Activated CD8-positive, alpha-beta memory T cell treated with anti-CD3 and anti-CD28 coated beads, Interleukin-2, amount 10 ng/mL, durations not matched to agents 7 days and 5 days (primary cell): ENCODE measurements at places on chromosomes 13 and 19. TPM values are rescaled to one million over a fixed set of nuclear protein-coding genes. Genes with fewer than 3 reads are reported as not detected.

GRCh38 chr13:101660711-101661110 is 208.2 kb downstream of the ITGBL1 start:
- DNase-seq = no peak

DNA sequence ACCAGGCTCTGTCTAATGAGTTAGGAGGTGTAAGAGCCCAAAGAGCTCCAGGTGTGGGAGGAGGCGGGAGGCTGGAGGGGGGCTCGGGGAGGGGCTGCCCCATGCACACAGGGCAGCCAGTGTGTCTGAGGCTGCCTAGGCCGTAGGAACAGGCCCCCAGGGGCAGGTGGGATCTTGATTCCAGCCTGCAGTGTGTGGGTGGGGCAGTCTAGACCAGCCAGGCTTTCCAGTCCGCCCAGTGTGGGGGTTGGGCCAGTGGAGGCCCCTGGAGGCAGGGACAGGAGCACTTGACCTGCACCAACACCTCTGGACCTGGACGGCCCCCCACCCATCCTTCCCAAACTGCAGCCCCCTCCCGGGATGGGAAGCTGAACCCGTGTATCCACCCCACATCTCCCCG is 5.4 kb upstream of the CAMSAP3 start:
- no peak for DNase-seq

DNA sequence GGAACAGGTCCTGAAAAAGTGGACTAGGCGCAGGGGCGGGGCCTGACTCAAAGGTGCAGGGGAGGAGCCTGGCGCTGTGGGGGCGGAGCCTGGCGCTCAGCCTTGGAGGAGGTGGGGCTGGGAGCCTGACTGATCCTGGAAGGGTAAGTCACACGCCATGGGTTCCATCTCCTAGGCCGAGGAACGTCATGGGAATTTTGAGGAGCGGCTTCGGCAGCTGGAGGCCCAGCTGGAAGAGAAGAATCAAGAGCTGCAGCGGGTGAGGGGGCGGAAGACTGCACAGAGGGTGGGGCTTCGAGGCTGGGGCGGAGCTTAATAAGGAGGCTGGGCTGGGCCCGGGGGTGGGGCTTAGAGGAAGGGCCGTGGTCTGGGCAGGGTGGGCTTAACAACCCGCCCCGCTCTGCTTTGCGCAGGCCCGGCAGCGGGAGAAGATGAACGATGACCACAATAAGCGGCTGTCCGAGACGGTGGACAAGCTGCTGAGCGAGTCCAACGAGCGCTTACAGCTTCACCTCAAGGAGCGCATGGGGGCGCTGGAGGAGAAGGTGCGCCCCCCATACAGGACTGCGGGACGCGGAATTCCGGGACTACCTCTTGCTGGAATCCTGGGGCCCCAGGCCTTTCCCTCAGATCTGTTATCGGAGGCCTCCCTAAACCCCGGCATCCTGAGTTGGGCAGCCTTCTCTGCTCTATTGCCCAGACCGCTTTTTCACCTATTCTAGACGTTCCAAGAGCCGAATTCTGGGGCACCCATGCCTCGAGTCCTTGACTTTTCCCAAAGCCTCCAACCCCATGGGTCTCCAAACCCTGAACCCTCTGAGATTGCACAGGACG is 14.5 kb downstream of the PPFIA3 start:
- peak; percentile 66 for DNase-seq

- no peak for DNase-seq
Observed at GRCh38 chr13:20654156-20654555, 49.3 kb upstream of the IL17D start.

ZNF17 gene
- total RNA-seq = 14.6 TPM

DNA sequence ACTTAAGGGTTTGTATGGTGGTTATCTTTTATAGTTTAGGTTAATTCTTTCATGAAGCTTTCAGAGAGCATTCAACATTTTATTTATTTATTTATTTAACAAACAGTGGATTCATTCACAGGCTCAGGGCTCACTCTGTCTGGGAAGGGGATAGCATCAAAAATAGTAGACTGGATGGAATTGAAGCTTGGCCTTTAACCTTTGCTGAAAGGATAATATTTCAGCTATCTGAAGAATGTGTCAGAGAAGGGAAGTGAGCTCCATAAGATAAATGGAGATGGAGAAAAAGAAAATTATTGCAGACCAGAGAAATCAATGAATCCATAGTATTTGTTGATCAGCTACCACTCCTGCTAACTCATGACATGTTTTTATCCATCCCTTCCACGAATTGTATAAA is 305.6 kb downstream of the COG6 start:
- no peak for DNase-seq

DNA sequence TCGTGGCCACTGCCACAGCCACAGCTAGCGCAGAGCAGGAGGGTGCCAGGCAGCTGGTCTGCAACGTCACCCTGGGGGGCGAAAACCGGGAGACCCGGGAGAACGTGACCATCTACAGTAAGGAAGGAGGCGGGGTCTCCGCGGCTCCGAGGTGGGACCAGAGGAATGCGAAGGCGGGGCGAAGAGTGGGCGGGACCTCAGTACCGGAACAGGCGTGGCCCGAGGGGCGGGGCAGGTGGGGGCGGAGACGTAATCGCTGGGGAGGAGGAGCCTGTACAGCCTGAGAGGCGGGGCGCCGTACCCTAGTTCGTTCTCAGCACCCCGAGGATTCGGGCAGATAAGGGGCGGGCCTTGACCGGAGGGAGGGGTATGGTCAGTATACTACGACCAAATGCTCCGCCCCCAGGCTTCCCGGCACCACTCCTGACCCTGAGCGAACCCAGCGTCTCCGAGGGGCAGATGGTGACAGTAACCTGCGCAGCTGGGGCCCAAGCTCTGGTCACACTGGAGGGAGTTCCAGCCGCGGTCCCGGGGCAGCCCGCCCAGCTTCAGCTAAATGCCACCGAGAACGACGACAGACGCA is 2.5 kb downstream of the ICAM5 start:
- DNase-seq = peak; percentile 87

CLDN10 gene
- not detected for total RNA-seq

GRCh38 chr19:35041548-35042055 is at the start of gene HPN:
Gene HPN, plus strand, starts transcription at chr19:35041721. Its CDS starts 786 bp downstream, at chr19:35042507.
- no peak for DNase-seq

LRRC63 gene
- 1.5 TPM for total RNA-seq

TEX101 gene
- not detected for total RNA-seq

FSTL3 gene
- 2.2 TPM for total RNA-seq

- no peak for DNase-seq
Observed at GRCh38 chr19:2625434-2625833, 77.1 kb downstream of the GNG7 start.

- no peak for DNase-seq
Observed at GRCh38 chr13:78601874-78602560, 1.3 kb downstream of the POU4F1 start.

DNA sequence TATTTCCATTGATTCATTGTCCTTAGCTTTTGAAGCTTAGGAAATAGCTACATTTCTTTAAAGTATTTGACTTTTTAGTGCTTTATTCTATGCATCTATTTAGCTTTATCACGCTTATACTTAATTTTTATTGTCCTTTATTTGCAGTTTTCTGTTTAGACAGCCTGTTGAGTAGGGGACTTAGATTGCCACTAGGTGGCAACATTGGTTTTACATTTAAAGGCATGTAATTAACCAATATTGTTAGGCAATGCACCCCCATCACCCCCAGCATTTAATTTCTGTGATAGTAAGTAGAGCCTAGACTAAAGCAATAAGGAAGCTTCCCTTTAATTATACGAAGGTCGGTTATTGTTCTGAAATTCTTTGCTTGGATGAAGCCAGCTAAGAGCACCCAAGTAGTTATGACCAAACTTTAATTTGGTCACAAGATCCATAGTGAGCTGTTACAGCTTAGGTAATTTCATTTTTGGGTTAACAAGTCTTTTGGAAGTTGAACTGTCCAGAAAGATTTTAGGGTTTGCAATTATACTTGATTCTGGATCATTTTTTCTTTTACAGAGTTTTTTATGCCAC is 36.5 kb downstream of the B3GLCT start:
- no peak for DNase-seq

TINCR gene
- 0.79 TPM for total RNA-seq

GRCh38 chr13:44715287-44716230 is 139.4 kb upstream of the TSC22D1 start:
- no peak for DNase-seq

DNA sequence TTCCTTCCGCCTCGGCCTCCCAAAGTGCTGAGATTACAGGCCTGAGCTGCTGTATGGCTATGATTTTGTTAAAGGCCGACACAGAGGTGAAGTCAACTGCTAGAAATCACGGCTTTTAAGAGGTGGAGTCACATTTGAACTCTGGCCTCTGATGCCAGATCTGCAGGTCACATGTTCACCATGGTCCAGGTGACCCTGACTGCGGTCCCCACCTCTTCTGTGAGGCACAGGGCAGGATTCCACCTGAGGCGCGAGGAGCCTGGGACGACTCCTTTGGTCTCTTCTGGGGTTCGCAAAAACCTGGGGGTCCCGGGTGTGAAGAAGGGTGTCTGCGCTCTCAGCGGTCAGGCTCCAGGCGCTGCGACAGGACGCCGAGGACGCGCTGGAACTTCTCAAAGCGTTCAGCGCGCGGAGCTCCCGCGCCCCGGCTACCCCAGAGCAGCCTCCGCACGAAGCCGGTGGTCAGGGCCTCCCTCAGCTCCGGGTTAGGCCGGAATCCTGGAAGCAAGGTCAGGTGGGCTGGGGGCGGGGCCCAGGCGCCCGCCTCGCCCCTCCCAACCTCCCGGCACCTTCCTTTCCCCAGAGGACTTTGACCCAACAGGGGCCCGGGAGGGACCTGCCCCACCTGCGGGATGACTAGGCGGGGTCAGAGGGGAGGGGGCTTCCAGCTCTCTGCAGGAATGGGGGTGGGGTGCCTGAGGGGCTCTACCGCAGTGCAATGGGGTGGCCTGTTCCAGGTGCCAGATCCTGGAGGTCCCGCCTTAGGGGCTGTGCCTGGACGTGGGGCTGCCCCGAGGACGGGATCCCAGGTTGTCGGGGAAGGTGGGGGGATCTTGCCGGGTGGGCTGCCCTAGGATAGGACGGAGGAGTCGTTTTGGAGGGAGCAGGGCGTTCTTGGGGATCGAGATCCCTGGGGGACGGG is 13.0 kb downstream of the TRIP10 start:
- DNase-seq = no peak

DNA sequence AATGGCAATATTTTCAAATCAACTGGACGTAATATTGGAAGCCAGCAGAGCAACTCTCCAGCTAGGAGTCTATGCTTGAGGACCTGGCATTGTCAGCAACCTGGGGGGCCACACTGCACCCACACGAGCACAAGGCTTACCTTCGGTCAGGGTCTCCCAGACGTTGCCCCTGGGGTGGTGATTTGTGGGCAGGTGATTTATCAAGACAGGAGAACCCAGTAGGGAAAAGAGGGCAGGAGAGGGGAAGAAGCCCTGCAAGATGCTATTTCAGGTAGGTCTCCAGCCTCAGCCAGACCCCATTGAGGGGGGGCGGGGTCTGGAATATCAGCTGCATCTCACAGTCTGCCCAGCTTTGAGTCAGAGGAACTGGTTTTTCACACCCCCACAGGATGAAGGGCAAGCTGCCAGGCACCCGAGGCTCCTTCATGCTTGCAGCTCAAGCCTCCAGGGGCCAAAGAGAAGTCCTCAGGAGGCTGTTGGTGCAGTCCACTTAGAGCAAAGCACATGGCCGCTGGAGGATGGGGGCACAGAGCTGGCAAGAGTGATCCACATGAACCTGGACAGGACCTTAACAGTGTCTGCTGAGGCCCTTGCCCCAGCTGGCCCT is 80.9 kb upstream of the UQCRFS1 start:
- DNase-seq = peak; percentile 45

EFNA2 gene
- total RNA-seq = not detected

MAMSTR gene
- total RNA-seq = 1.0 TPM
